Stimulated activated CD4-positive, alpha-beta T cell treated with anti-CD3 and anti-CD28 coated beads, Interleukin-1b, Interleukin-23, amount 100 ng/mL, for 1 hour (primary cell): ENCODE measurements at places on chromosomes 5 and 9.

GRCh38 chr5:111379391-111379816, 132.9 kb downstream of the STARD4 start:
- DNase-seq: no peak

DNA sequence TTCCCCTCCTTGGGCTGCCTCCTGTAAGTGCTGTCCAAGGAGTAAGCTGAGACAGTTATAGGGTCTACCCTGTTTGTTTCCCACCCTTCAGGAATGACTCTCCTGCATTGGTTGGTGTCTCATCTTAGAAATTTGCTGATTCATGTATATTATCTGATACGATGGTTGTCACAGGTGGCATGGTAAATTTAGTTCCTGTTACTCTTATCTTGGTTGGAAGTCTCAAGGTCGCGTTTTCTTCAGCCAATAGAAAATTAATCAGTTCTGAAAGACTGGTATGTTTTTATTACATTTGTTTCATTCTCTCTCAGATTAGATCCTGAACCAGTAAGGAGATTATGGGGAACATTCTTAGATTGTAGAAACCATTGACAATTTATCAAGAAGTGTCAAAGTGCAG, 42.7 kb downstream of the SCGB3A1 start:
- no peak for DNase-seq

- DNase-seq: no peak
Observed at GRCh38 chr5:67437905-67438845, 241.6 kb upstream of the CD180 start.

GRCh38 chr5:35987776-35988175, 3.4 kb downstream of the UGT3A1 start:
- DNase-seq: no peak

DNA sequence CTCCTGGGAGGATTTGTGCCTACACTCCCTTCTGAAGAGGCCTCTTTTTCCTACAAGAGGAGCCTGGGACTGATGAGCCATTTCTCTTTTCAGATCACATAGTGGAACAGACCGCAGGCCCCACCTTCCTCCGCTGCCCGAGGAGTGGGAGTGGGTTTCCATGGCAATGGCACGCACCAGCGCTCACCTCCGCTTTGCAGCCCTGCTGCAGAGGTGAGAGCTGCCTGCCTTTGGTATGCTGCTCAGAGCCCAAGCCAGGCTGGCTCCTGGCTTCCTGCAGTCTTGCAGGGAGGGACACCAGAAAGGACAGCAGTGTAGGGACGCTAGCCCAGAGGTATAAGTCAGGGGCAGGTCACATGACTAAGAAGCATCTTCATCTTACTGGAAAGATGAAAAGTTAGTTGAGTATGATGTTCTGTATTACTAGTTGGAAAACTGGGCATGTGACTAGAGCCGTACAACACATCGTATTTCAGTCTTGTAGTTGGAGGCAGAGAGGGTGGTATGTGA, 12.4 kb downstream of the PTTG1 start:
- no peak for DNase-seq

GRCh38 chr9:137879052-137879451, 1.5 kb downstream of the CACNA1B start:
- no peak for DNase-seq

DNA sequence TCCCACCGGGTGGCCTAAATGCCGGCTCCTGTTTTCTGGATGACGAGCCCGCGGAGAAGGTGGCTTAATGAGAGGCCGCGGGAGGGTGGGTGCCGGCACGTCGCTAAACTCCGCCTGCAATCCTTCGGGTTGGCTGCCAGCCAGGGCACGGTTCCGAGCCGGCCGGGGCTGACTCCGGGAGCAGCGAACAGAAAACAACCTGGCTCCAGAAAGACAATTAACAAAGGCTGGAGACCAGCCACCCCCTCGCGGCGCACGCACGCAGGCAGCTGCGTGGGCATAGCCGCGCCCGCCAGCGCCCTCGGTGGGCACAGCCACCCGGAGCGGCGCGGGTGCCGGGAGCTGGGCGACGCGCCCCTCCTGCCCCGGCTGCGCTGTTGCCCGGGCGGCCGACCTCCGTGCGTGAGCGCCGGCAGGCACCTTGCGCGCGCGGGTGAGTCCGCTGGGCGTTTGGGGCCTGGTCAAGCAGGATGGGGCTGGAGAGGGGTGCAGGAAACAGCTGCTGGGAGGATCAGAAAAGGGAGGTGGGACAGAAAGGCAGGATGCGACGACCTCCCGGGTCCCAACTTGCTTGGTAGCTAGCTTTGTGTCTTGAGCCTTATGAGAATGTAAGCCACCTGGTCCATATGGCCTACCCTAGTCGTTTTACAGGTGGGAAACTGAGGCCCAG, at the start of gene ARHGEF37:
Gene ARHGEF37 (plus strand): TSS at position 307 of the 670 bp plus-strand sequence. CDS start 16,272 bp downstream, outside the sequence.
- DNase-seq: no peak

GRCh38 chr9:120886490-120886967, 9.5 kb upstream of the PHF19 start:
- no peak for DNase-seq
